Stimulated activated CD4-positive, alpha-beta T cell treated with anti-CD3 and anti-CD28 coated beads, Interleukin-15, amount 100 ng/mL, for 1 hour (primary cell): ENCODE measurements at places on chromosomes 11 and 22.

DNA sequence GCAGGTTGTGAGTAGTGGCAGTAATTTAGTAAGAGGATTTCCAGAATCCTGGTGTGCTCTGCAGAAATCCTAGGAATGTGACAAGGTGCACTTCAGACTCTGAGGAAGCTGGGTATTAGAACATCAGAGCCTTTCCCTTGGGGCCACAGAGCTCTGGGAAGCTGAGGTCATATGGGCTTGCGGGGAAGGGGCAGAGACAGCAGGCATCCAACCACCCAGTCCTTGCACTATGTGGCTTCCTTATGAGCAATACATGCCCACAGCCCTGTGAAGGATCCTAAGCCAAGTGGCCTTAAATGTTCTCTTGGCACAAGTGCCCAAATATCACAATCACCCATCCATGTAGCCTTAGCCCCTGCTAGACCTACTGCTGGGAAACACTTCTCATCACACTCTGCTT lies 46.2 kb downstream of the P4HA3 start:
- DNase-seq = no peak

DNA sequence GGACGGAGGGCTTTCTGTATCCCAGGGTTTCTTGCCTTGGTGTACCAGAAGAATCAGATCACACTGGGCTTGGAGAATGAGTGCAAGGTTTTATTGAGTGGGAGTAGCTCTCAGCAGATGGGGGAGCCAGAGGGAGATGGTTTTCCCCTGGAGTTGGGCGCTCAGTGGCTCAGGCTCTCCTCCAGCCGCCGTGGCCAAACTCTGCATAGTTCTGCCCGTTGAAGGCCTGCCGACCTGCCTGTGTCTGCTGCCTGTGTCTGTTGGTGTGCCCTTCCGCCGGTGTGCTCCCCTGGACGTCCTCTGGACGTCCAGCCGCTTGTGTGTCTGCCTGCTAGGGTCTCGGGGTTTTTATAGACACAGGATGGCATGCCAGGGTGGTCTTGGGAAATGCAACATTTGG lies 4.5 kb upstream of the ALKBH8 start:
- no peak for DNase-seq

GRCh38 chr11:69099180-69099579 lies 50.4 kb downstream of the TPCN2 start:
- DNase-seq = no peak

DNA sequence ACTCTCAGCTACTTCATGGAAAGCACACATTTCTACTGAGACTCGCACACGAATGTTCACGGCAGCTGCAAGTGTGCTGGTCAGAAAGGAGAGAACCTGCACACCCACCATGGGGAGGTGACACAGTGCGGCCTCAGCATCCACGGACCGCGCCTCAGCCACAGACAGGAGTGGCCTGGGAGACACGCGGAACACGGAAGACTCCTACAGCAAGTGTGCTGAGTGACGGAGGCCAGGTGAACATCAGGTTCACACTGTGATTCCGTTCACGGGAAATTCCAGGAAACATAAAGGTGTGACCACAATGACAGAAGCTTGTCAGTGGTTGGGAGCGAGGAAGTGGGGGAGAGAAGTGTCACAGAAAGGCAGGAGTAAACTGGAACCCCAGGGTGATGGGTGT lies 13.3 kb upstream of the MOB2 start:
- DNase-seq = no peak

- DNase-seq = no peak
These were observed 27.5 kb upstream of the HIKESHI start for GRCh38 chr11:86274503-86274902.

DNA sequence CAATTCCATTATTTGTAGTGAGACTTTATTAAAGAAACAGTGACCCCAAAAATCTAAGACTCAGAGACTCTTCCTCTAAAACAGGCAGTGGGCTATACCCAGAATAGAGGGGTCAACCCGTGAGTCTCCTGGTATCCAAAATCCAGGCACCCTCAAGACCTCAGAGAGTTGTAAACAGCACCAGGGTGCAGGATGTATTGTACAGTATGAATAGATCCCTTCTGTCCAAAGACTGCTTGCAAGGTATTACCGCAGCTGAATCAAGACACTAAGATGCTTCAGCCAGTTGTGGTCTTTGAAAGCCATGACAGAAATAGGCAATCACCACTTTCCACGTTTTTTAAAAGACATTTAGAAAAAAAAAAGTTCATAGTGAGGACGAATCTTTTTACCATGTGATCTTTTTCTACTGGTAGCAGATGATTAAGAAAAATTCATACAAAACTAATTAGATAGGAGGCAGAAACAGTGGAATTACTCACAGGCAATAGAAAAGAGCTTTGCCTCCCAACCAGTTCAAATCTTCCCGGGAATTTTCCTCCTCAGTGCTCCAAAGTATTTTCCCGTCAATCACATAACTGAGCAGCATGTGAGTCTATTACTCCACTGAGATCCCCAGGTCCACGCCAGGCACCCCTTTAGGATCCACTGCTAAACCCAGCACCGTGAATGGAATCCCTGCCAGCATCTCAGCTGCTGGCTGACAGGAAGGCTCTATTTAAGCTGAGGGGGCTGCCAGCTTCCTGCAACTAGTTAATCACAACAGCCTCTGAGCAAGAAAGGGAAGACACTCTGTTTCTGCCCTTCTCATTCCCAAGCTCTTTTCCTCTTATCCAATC lies 113.1 kb downstream of the ETS1 start:
- DNase-seq = no peak

- DNase-seq = no peak
These were observed 23.0 kb downstream of the PAX6 start for GRCh38 chr11:31788085-31788484.

DNA sequence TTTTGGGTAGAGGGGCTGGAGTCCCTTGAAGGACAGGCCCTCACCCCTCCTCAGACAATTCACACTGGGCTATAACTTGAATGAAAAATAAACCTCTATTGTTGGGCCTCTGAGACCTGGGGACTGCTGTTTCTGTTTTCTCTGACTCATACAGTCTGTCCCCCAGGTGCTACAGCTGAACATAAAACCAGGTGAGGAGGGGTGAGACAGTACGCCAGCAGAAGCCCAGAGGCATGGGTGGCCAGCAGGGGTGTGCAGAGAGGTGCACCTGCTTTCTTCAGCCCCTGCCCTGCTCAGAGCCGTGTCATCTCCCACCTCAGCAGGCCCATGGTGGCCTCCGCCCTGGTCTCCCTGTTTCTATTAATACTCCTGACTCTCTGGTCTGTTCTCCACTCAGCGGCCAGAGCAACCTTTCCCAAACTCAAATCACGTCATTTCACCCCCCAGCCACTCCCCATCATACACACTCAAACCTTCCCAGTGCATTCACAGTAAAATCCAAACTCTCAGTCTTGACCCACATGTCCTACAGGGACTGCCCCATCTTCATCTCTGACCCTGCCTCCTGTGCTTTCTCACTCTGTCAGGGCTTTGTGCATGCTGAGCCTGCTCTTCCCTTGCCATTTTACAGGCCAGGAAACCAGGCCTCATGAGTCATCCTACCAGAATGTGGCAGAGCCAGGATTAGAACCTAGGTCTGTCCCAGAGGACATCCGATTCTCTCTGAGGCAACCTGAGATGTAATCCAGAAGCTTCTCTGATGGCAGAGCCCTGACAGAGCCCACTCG lies 5.4 kb upstream of the IL2RB start:
- no peak for DNase-seq

DNA sequence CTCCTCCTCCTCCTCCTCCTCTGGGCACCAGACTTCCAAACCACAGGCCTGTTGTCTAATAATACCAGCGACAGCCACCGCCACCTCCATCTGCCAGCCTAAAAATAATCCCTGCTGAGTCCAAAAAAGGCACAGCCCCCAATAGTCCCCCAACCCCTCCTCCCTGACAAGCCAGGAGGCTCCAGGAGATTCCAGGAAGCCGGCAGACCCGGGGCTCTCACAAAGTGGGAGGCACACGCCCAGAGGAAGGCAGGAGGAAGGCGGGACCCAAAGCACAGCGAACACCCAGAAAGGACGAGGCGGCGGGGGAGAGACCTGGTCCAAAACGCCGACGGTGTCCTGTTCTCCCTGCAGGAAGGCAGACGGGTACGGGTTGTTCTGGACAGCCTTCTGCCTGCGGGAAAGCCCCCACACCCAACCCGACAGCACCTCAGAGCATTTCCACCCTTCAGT lies 5.9 kb downstream of the IGSF9B start:
- no peak for DNase-seq

GRCh38 chr22:50209893-50210292 lies 9.1 kb downstream of the SELENOO start:
- DNase-seq = peak; percentile 50

DNA sequence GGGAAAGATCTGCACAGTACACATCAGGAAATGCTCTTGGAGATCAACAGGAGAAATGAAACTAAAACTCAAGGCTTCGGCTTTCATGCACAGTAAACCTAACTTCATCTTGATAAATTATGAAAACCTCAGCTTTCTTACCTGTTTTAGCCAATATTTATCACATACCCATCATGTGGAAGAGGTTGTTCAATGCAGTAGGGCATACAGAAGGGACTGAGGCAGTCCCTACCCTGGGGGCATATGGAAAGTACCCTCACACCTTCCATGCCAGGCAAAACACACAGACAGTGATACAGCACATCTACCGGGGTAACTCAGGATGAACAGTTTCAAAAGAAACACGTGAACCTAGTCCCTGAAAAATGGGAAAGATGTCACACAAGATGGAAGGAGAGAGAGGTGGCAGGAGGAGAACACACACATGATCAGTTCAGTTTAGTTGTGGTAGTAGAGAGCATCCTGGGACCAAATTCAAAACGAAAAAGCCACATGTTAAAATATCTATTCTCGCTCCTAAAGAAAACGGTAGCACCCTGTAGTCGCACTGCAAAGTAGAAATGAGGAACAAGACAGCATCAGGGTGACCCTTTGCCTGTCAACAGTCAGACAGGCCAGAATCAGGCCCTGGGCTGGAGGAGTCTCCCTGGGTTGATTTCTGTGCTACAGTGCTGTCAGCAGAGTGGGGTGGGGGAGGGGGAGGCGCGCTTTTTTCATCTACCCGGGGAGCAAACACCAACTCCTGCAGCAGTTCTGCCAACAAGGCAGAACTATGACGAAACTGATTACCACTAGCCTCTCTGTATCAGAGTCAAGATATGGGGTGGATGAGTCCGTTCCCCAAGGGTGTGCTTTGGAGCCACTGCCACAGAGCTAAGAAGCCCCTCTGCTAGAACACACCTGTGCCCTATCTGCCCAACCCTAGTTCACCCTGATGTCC lies 1.3 kb downstream of the HIRA start:
- DNase-seq = no peak

DNA sequence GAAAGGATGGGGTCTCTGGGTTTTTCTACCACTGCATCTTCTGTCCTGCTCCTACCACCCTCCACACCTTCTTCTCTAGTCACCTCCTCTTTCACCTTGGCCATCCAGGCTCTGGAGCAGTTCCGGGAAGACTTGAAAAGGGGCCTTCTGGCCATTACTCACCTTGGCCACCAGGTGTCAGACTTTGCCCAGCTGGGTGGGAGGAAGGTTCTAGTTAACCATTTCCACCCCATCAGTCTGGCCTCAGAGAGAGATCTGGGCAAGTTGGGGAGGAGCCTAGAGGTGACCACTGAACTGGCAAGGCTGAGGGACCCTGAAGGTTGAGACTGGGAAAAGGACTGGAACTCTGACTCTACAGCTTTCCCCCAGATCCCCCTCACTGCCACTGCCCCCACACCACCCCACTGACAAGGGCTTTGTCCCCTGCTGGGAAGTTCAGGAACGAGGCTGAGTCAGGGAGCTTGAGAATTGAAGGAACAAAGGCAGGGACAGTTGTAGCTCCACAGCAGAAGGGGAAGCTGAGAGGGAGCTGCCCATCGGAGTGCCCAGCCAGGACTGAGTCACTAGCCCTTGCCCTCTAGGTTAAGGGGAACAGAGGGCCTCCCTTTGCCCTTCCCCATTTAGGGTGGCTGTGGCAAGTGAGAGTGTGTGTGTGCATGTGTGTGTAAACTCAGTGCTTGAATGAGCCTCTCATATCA lies 3.7 kb upstream of the POLD4 start:
- DNase-seq = peak; percentile 44

DNA sequence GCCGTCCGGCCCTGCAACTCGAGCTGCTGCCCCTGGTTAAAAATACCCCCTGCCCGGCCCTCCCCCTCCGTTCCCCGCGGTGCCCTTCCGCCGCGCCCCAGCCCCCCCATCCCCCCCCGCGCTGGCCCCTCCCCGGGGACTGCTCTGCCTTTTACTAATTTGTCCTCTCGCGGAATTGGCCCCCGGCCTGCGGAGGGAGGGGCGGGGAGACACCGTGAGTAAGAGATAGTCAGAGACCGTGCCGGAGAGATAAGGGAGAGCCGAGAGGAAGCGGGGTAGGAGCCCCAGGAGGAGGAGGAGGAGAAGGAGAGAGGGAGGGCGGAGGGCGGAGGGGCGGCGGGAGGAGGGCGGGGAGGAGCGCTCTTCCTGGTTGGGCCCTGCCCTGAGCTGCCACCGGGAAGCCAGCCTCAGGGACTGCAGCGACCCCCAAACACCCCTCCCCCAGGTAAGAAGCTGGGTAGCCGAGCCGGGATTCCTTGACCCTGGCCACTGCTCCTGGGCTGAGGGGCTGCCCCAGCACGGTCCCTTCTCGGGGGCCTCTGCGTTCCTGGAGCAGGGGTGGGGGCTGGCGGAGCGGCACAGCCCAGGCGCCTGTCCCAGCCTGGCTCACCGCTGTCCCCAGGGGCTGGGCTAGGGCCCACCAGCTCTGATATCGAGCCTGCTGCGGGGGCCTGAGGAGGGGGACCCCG lies at the start of gene CAPN1:
Gene CAPN1 (plus strand): TSS at position 360 of the 689 bp plus-strand sequence. CDS start 774 bp downstream, outside the sequence.
- peak; percentile 59 for DNase-seq

- DNase-seq = no peak
These were observed 304.3 kb upstream of the NCAM1 start for GRCh38 chr11:112656772-112657428.

DNA sequence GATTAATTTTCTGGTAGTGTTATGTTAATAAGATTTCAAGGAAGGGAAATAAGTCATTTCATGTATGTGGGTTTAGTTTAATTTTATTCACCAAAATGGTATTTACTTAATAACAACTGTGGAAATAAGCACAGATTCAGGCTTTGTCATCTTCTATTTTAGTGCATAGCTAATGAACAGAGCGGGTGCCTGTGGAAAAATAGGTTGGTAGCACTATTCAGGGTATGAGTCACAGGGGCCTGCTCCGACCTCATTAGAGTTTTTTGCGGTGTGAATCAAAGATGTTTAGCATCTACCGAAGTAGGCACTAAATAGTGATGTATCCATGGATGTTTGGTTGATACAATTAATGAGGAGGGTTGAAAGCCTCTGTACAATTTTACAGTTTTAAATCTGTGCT lies 78.2 kb downstream of the FAT3 start:
- DNase-seq = no peak

DNA sequence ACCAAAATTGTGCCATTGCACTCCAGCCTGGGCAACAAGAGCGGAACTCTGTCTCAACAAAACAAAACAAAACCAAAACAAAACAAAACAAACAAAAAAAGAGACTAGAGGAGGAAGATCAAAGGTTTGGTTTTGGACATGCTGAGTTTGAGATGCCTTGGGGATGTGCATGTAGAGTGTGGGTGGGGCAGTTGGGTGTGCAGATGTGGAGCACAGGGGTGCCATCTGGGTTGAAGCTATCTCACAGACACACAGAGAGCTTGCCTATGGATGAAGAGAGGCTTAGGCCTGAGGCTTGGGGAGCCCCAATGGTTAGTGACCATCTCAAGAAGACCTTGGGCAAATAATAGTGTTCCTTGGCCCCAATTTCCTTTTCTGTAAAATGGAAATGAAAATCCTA lies 45.8 kb upstream of the EIF3D start:
- DNase-seq = no peak

- DNase-seq = no peak
These were observed 45.5 kb downstream of the ARFGAP2 start for GRCh38 chr11:47131136-47131535.
